Posterior vena cava (tissue), 2 donors: ENCODE measurements at places on chromosomes 3 and 15.
A peak's percentile ranks its signal among the peaks of the same experiment; 100 is the strongest.

DNA sequence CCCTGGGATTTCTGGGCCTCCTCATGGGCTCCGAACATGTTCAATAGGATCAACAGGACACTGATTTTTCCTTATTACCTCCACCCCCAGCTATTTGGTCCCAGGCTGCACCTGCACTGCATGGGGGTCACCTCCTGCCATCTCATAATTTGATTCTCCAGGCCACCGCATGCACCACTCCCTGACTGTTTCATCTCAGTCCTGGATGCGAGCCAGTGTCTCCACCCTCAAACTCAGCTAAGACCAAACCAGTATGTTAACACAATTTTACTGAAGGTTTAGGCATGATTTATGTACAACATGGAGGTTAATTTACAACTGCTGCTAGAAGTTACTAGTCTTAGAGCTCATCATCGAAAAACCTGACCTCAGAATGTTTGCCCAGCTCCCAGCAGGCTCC lies 249.5 kb downstream of the UACA start:
- peak; percentile 38 for DNase-seq

- no peak for DNase-seq
Observed at GRCh38 chr3:57544181-57545125, at the start of gene DNAH12. DNAH12 (minus strand) TSS chr3:57544344; CDS start chr3:57542870, 1,474 bp downstream.

- DNase-seq = no peak
Observed at GRCh38 chr3:2517500-2518172, 419.0 kb downstream of the CNTN4 start.

- no peak for DNase-seq
Observed at GRCh38 chr3:35658686-35659085, 19.4 kb downstream of the ARPP21 start.

GRCh38 chr3:10471054-10471688 lies 34.2 kb downstream of the ATP2B2 start:
- no peak for DNase-seq

GRCh38 chr3:192986379-192986778 lies 68.7 kb upstream of the MB21D2 start:
- no peak for DNase-seq

DNA sequence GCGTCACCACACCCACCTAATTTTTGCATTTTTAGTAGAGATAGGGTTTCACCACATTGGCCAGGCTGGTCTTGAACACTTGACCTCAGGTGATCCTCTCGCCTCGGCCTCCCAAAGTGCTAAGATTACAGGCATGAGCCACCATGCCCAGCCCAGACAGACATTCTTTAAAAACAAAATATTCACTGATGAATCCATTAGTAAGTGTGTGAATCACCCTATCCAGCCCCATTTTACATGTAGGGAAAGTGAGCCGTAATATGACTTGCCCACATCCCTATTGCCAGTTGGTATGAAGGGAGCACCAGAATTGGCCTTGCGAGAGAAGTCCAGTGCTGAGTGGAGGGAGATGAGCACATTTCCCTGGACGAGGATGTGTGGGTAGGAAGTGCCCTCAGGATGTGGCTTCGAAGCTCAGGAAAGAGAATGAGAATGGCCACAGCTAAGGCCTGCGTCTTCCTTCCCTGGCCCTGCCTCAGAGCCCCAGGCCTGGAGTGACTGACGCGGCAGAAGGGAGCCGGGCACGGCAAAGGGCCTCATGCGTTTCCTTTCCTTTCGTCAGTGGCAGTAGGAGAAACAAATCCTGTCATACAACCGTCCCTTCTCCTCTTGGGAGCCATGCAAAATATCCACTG lies 28.3 kb upstream of the ETV5 start:
- DNase-seq = no peak

GRCh38 chr15:101246391-101246790 lies 5.5 kb downstream of the CHSY1 start:
- DNase-seq = no peak

GRCh38 chr3:27160146-27160545 lies 209.0 kb downstream of the NEK10 start:
- DNase-seq = no peak

- no peak for DNase-seq
Observed at GRCh38 chr15:75834021-75834420, 9.2 kb upstream of the UBE2Q2 start.

- DNase-seq = peak; percentile 92
Observed at GRCh38 chr15:69523010-69524001, 70.7 kb downstream of the RPLP1 start.

DNA sequence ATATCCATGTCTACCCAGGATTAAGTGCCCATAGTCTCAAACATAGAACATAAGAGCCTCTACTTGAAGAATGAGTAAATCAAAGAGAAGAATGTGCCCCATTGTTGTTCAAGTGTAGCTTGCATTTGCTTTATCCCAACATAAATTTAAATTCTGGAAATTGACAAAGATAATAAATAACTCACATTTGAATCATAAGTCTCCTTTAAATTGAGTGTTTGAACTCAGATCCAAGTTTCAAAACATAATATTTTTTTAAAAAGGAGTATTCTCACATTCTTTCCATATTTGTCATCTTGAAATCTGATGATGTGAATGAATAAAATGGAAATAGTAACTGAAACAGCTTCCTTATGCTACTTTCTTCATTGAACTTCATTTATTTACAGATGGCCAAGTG lies 135.2 kb downstream of the MECOM start:
- no peak for DNase-seq

DNA sequence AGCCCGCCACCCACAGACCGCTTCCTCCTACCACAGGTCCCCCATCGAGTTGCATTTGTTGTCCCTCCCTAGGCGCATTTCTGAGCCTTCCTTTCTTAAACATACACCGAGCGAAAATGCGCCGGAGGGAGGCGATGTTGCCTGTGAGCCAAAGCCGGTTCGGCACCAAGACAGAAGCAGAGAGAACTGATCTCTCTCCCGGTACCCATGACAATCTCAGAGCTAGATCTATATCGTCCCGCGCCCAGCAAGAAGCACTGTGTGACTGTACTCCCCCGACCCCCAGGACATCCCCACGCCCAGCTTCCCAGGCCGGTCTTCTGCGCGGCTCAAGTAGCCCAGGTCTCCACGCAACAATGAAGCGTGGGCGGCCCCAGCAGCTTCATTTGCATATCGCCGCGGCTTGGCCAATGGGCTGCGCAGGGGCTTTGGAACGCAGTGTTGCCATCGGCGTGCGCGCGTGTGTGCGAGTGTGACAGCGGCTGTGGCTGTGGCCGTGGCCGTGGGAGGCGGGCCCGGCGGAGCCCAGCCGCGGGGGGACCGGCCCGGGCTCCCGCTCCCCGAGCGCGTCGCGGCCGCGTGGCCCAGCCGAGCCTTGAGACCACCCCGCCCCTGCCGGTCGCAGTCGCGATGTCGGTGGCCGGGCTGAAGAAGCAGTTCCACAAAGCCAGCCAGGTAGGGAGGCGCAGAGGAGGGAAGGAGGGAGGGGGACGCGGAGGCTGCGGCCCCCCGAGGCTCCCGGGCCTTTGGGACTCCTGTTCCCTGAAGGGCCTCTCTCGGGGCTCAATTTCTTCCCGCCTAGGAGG lies at the start of gene SH3GL3:
SH3GL3 (plus strand) TSS at position 438 of the 806 bp plus-strand sequence; CDS start at position 631, 193 bp downstream.
- DNase-seq = peak; percentile 92

DNA sequence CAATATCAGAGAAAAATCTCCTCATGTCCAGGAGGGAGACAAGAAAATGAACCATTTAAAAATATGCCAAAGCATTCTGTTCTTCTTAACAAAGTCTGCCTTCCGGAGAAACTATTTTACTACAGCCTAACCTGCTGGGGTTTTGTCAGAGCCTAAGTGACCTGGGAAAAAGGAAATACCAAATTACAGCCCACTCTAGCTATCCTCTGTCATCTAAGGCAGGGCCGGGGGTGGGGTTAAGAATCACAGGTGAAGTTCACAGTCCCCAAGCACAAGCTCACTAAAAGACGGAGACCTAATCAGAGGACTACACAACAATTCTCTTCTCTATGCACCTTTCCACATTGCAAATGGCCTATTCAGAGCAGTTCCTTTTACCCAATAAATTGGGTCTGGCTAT lies 116.6 kb downstream of the TRIM42 start:
- no peak for DNase-seq

GRCh38 chr3:189099505-189100290 lies 72.1 kb upstream of the TPRG1 start:
- DNase-seq = no peak

DNA sequence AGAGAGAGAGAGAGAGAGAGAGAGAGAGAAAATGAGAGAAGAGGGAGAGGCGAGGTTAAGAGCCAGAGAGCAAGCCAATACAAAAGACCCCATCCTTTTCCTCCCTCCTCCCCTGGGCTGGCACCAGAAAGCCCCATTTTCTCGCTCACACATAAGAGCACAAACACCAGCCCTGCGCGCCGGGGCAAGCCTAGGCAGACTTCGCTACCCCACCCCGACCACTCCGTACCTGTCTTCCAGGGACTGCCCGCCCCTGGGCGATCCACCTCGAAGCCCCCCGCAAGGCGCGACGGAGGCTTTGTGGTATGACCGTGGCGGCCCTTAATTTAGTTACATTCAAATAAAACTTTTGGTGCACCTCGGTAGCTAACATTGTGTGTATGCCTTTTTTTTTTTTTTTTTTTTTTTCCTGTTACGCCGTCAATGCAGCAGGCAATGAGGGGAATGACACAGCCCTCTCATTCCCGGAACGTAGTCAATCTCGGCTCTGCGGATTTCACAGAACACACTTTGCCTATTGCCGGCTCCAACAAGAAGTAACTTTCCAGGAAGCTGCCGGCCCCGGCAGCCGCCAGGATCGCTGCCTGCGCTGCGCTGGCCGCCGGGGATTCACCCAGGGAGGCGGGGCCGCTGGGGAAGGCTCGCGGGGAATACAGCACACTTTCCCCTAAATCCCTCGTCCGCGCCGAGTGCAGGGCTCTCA lies 7.7 kb downstream of the BCL6 start:
- peak; percentile 96 for DNase-seq

GRCh38 chr3:128505771-128506170 lies 12.8 kb upstream of the GATA2 start:
- DNase-seq = no peak

- DNase-seq = no peak
Observed at GRCh38 chr3:39323494-39323893, 6.0 kb upstream of the CCR8 start.

DNA sequence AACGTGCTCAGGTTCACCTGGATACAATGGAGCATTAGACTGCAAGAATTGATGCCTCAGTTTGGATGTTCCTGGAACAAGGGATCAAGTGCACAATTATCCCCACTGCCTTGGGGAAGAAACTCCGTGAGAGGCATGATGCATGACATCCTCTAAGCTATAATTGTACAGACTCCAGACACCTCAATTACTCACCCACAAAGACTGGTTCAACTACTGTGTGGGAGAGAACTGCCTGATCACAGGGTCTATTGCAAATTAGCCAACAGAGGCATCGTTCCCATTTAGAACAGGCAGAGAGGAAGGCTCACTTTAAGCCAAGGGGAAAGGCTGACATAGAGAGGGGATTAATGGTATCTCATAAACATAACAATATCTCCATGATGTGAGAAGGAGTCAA lies 43.5 kb downstream of the ARRDC4 start:
- no peak for DNase-seq

GRCh38 chr3:172153335-172153861 lies 114.0 kb downstream of the FNDC3B start:
- DNase-seq = peak; percentile 97

- no peak for DNase-seq
Observed at GRCh38 chr3:63969876-63970275, 53.4 kb downstream of the PSMD6 start.

DNA sequence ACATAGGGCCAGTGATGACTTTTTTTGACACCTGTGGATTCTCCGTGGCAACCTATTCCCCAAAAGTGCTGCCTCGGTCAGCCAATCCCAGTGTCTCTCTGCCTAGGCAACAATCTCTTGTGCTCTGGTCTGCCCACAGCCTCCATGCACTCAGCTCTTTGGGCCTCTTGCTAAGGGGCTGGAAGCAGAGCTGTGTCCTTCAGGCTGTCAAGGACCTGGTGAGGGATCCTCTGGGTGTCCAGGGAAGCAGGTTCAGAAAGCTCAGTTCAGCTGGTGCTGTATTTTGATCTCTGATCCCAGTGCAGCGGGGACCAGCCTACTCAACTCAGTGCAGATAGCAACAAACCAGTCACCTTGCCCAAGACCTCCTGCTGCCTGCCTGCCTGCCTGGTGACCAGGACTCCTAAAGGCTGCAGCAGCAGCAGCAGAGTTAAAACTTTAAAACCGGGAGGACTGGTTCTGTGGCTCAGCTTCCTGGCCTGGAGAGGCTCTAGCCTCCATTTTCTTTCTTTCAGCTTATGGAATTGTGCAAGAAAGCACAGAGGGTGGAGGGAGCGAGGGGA lies 6.2 kb downstream of the PAK6 start:
- DNase-seq = no peak

GRCh38 chr15:90412356-90413194 lies 24.5 kb downstream of the IQGAP1 start:
- no peak for DNase-seq

- DNase-seq = peak; percentile 96
Observed at GRCh38 chr3:52237657-52238172, 1.2 kb downstream of the TWF2 start.

DNA sequence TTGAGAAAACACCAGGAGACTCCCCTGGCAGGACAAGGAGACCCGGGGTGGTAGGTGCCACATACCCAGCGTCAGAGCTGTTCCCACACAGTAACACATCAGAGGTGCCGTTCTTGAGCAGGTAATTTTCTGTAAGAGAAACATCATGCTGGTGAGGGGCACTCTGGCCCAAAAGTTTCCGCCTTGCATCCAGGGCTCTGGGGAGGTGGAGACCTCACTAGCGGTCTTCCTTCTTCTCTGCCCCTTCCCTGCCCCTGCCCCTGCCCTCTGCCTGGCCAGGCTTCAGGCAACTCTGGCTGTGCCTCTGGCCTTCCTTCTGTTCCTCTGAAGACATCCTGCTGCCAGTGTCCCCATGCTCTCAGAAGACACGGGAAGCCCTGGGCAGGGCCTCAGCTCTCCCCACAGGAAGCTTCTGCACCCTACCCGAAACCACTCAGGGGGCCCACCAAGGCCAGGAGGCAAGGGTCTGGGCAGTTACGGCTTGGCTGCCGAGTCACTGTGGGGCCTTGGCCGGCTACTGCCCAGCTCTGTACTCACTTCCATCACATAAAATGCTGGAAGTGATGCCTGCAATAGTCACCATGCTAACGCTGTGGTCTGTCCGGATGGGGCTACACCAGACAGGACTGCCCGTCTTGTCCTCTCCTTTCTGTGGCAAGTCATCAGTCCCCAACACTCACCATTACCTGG lies 41.3 kb downstream of the SCN5A start:
- DNase-seq = peak; percentile 60

DNA sequence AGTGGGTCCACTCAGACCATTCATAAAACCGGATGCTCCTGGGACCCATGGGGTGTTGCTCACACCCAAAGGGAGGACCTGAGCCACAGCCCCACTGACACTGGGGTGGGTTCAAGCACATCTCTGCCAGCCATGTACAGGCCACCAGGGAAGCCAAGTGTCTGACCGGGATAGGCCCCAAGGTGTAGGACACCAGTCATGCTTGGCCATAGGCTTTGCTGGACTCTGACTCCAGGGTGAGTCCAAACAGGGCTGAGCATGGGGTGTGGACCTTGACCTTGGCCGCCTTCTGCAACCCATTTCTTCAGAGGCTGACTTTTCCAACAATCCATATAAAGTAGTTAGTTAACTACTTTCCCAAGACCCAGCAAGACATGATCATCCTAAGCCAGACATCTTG lies 31.4 kb upstream of the DUSP7 start:
- DNase-seq = peak; percentile 82

- DNase-seq = no peak
Observed at GRCh38 chr3:15439476-15439875, 12.1 kb downstream of the EAF1 start.
